Prostate gland (tissue), 2 donors: ENCODE measurements at places on chromosomes 12 and 14. TPM values are rescaled to one million over a fixed set of nuclear protein-coding genes. Genes with fewer than 3 reads are reported as not detected.

MIP gene
- not detected for total RNA-seq

- no peaks in the 10 kb centered on the region for H3K27me3 ChIP-seq
- H3K4me1 ChIP-seq = no peaks in the 10 kb centered on the region
- peak; percentile 7 for DNase-seq
Measured at GRCh38 chr12:108914121-108914531, 34.2 kb downstream of the DAO start.

GRCh38 chr14:63692310-63693020, 35.4 kb downstream of the SGPP1 start:
- H3K27me3 ChIP-seq = no peaks in the 10 kb centered on the region
- H3K27ac ChIP-seq = no peak overlapping the region
- H3K4me3 ChIP-seq = no peak overlapping the region
- no peaks in the 10 kb centered on the region for H3K36me3 ChIP-seq

DNA sequence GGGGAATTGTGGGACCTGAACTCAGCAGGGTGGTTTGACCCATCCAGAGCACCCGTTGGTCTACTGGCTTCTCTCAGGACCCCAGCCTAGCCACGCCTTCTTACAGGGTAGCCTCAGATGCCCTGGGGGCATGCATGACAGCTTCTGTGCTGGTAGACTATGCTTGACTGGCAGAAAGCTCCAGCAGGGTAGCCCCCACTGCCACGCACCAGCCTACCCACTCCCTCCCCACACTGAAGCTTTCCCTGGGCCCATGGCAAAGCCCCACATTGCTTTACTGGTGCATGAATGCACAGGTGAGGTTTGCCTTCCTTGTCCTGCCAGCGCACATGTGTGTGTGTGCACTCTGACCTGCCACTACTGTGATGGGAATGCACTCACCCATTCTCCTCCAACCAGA, 772.2 kb downstream of the LRFN5 start:
- no peaks in the 10 kb centered on the region for H3K4me1 ChIP-seq
- H3K27ac ChIP-seq = no peak overlapping the region
- H3K4me3 ChIP-seq = no peak overlapping the region
- no peak for DNase-seq
- no peaks in the 10 kb centered on the region for H3K36me3 ChIP-seq

DNA sequence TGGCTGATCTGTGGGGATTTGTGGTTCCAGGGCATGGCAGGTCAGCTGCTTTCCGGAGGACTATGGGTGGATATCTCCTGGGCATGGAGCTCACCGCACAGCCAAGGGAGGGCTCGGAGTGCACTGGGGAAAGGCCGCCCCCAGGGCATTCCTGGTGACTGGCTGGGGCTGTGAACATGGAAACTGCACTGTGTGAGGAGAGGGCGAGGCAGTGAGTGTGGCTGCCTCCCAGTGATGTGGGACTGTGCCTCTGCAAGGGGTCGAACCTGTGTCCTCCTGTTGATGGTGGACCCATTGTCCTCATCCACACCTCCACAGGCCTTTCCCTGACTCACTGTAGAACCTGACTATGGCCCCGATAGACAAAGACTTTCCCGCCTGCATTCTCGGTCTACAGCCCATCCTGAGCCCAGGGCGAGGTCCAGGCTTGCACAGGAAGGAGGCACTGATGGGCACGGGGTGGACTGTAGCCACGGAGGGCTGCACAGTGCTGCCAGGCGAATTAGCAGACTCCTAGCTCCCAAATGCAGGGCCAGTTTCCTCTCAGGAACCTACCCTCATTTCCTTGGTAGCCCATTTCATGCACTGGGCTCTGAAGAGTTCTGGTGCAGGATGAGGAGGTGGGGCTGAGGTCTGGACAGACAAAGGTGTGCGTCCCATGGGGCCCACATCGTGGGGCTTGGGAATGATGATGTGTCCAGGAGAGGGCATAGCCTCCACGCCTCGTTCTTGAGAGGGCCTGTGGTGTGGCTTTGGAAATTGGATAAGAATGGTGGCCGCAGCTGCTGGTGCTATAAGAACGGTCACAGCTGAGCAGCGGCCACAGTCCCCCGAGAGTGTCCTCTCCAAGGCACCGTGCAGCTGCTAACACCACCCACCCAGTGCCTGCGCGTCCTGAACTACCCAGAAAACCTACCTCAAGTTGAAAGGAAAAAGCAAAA, 415.1 kb downstream of the TMEM121 start:
- no peaks in the 10 kb centered on the region for H3K36me3 ChIP-seq
- no peak overlapping the region for H3K27ac ChIP-seq
- no peak for DNase-seq
- no peaks in the 10 kb centered on the region for H3K4me1 ChIP-seq
- no peak overlapping the region for H3K4me3 ChIP-seq

DNA sequence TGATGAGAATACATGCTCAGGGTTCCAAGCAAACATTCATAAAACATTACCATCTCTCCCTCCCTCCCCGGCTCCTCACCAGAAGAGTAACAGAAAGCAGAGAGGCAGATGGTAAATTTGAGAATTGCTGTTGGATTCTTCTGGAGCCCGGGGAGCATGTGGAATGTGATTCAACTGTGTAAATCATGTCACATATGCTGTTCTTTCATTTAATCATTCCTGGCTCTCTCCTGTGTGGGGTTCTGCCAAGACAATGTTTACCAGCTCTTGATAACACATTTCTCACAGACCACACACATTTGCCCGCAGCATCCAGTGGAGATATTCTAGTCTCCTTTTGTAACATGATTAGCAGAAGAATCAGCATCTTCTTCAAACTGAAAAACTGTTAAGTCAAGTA, 23.4 kb upstream of the NR2C1 start:
- no peaks in the 10 kb centered on the region for H3K27me3 ChIP-seq
- no peak overlapping the region for H3K27ac ChIP-seq
- H3K4me3 ChIP-seq = no peak overlapping the region
- DNase-seq = peak; percentile 69

DNA sequence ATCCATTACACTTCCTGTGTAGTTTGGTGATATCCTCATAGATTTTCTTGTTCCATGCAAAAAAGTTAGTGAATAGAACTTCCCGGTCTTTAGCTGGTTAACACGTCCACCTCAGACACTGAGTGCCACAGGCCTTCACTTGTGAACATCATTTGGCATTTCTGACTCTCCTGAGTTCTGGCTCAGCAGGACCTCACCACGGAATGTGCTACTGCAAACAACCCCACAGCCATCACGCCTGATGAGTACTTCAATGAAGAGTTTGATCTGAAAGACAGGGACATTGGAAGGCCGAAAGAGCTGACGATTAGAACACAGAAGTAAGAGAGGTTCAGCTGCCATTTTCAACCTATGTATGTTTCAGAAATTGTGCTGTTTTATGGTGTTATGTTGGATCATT, 20.0 kb downstream of the C12orf76 start:
- no peaks in the 10 kb centered on the region for H3K36me3 ChIP-seq
- no peak overlapping the region for H3K4me3 ChIP-seq
- H3K27ac ChIP-seq = no peak overlapping the region
